ENCODE measurements at places on chromosomes 2 and 18.
A peak's percentile ranks its signal among the peaks of the same experiment; 100 is the strongest.

DNA sequence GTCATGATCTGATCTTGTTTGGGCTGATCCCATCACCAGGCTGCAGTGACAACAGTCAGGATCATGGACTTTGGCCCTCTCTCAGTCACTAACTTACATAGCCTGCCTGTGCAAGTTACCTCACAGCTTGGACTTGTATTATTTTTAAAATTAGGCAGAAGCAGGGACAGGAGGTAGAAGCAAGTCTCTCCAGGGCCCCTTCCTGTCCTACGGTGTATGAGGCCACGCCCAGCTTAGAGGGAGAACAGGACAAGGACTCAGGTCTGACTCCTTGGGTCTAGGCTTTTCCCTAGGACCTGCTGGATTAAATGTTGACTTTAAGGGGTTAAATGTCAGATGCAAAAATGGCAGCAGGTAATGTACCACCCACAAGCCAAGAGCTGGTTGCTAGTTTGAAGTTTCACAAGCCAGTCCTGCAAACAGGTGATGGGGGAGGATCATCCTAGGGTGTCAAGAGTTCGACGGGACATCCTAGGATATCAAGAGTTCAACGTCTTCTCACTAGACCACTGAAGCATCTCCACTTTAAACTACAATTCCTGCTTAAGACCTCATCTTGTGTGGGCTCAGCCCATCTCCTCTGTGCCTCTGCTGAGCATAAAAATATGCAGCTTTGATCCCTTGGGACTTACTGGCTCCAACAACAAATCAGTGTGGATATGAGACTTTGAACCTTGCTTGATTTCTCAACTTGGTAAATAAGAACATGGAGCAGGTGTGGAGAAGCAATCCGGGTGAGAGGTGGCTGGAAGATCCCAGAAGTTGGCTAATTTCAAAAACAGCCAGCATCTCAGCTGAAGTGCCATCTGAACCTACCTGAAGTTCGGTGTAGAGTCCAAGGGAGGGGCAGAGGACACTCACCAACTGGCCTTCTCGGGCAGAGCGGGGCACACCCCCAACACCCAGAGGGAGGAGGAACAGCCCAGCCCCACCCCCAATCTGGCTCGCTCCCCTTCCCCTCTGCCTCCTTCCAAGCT, 39.5 kb downstream of the SFXN5 start:
- DNase-seq = no peak

- no peak for DNase-seq
Measured at GRCh38 chr2:144471305-144472045, 48.4 kb downstream of the ZEB2 start.

- no peak for DNase-seq
Measured at GRCh38 chr18:78980777-78981380, 1.3 kb downstream of the SALL3 start.

- DNase-seq = peak; percentile 66
Measured at GRCh38 chr2:162301151-162301804, 17.2 kb downstream of the IFIH1 start.

- no peak for DNase-seq
Measured at GRCh38 chr2:734496-734895, 57.3 kb upstream of the TMEM18 start.

GRCh38 chr2:67416136-67416535, 19.0 kb downstream of the ETAA1 start:
- no peak for DNase-seq

DNA sequence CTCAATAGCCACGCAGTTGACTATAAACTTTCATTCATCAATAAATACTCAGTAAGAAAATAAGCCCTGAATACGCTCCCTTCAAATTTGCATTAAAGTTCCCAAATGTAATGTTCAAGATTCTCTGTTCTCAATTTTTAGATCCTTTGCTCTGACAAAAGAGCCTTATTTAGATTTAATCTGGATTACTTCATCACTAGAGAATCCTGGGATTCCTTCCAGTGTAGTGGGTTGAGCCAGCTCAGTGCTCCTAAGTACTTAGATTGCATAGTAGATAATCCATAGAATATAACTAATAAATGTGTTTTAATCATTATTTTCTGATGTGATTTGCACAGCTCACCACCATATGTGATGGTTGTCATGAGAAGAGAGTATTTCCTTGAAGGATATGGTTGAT, 1286.2 kb downstream of the SUCLG1 start:
- DNase-seq = no peak

DNA sequence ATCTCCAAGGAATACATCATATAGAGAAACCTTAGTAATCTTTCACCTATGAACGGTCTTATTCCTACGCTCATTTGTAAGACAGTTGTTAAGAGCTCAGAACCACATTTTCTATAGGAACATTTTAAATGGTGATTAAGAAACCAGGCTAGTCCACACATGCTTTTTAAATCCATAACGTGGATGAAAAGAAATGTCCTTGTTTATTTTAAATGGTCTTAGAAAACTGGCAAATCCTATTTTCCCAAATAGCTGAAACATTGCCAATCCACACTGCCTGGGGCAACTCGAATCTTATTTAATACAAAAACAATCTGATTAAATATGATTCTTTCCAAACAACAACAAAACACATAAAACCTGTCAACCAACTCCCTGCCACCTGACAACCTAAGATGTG, 23.7 kb downstream of the METTL8 start:
- no peak for DNase-seq

DNA sequence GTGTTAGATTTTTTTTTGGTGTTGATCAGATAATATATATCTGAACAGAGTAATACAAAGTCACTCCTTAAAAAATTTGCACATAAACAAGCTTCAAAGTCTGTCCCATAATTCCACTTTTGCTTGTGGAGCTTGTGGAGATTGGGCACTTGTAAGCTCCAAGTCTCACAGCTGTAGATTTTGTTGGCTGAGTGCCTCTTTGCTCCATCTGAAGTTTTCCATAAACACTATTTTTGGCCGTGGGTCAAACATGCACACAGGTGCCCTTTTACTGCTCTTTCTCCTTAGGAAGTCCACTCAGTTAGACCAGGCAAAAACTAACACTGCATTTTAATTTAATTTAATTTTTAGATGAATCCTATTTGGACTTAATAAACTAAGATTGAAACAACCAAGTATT, 3.6 kb upstream of the KCNJ13 start:
- no peak for DNase-seq

DNA sequence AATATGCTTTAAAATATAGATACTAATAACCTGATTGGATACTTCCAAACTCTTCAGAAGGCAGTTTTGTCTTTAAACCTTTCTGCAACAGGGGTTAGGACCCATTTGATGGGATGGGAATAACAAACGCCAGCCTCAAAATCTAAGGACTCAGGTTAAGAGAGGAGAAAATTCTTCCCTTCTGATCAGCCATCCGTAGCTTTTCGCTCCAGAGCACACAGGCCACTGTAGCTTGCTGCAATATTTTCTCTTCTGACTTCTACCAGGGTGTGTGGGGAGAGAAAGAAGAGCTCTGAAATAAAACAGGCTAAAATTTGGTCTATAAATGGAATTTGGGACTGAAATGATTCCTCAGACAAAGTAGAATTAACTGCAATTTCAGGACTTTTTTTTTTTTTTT, 95.1 kb downstream of the ALPK2 start:
- no peak for DNase-seq

DNA sequence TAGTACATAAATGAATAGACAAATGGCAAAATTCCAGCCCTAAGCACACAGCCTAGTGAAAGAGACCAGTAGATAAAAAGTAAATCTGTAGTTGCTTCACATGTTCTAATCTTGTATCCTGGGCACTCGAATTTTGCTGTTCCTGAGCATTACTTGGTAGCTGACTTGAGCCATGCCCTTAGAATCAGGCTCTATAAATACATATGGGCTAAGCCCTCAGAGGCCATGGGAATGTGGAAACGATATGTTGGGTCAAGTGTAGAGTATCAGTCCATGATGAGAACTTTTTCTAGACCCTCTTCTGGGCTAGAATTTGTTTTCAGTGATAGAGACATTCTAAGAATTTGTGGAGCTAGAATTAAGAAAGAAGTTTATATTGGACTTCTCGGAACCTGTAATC, 21.9 kb downstream of the ELAC1 start:
- no peak for DNase-seq

- DNase-seq = peak; percentile 4
Measured at GRCh38 chr18:74139888-74140287, 7.7 kb downstream of the FBXO15 start.

GRCh38 chr2:161412346-161412745, 3.8 kb upstream of the TBR1 start:
- no peak for DNase-seq

- no peak for DNase-seq
Measured at GRCh38 chr2:96869281-96869821, 529 bp downstream of the SEMA4C start.

- DNase-seq = no peak
Measured at GRCh38 chr2:187504312-187504921, 49.8 kb downstream of the TFPI start.

DNA sequence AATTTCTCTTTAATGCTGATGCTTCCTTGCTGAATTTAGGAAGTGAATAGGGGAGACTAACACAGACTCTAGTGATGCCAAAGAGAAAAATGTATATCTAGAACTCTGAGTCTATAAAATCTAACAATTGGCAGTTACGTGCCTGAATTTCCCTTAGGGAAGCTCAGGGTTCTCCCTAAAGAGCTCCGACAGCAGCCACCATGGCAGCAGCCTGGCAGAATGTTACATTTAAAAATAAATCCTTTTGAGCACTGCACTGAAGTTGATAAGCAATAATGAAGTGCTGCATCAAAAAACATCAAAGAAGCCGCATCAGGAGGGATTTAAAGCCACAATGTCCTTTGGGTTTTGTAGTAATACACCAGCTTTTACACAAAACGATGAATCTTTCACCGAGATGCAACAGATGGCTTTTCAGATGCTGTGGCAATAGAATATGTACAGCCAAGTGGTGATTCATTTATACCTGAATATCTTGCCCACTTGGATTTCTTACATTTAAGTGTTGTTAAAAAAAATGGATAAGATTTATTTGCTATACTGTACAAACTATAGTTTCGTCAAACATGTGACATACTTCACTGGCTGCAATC, 291.2 kb upstream of the SESTD1 start:
- DNase-seq = no peak

DNA sequence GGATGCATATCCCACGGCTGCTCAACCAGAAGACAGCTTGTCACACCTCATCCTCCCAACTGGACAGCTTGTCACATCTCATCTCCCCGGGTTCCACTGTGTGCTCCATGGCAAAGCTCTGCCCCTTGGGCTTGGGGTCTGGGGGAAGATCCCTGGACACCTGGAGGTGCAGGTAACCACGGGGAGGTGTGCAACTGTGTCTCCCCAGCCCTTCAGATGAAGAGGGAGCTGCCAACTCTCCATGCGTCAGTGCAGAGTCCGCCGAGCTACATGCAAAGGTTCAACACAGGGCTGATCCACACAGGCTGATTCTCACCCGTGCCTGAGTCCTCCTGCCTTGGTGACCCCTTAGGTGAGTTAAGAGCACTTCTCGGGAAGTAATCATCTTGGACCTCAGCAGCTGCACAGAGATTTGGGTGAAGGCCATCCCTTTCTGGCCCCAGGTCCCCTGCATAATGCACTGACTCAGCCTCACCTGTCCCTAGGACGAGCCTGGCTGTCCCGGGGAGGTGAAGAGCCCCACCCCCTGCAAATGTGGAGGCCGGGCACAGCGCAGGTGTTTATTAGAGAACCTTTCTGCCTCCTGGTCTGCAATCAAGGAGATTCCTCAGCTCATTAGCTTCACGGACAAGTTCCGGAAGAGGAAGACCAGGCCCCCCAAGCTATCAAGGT, 157.9 kb downstream of the PXDN start:
- no peak for DNase-seq

DNA sequence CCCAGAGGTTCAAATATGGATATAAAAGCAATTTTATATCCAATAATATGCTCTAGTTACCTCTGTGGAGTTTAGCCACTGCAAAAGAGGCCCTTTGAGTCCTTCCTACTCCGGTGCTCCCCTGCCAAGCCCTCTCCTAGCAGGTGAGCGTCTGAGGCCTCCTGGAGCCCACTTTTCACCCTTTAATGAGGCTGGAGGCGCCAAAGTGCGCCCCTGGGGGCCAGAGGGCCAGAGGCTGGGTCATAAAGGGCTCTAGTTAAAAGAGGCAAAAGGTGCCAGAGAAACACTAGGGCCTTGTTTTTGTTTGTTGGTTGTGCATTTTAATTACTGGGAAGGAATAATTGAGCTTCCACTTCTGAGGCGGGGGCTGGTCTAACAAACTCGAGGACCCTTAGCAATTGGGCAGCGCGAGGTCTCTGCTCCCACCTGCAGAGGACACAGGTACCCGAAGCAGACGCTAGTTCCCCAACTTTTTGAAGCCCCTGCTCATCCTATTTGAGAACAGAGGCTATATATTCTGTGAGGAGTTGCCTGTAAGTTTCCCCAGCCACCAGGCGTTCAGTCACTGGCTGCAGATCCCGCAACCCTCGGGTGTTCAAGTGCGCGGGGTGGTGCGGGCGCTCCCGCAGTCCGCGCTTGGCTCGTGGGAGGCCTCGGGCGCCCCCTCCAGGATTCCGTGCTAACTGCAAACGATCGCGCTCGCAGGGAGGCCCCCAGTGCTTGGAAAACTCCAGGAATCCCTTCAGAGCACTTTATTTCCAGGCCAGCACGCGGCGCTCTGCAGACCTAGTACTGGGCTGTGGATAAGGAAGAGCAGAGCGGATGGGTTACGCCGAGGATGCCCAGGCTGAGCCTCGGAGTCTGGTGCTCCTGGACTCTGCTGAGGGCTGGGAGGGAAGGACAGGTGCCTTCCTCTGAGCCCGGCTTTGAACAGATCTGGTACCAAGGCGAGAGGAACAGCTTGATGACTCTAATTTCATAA, 14.1 kb downstream of the MSGN1 start:
- DNase-seq = peak; percentile 78

GRCh38 chr2:161426922-161427663, 11.0 kb downstream of the TBR1 start:
- DNase-seq = no peak

- DNase-seq = no peak
Measured at GRCh38 chr2:14232217-14232616, 400.3 kb upstream of the LRATD1 start.

GRCh38 chr18:31744321-31745067, 16.2 kb downstream of the SLC25A52 start:
- DNase-seq = no peak

- no peak for DNase-seq
Measured at GRCh38 chr2:205914213-205915129, 171.5 kb downstream of the INO80D start.

DNA sequence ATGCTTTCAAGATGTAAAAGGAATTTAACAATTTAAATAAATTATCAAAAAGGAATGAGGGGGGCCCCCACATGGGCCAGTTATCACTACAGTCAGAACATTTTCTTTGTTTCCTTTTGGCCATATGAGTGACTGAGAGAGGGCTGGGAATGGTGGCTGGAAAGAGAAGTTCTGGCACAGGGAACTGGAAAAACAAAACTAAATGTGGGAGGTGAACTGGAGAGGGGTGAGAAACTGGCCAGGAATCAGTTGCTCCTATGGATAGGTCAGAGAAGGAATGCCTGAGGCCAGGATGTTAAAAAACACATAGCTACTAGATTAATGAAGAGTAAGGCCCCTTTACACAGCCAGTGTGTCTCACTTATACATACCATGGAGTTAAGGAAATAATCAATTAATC, 121.0 kb downstream of the RBMS1 start:
- DNase-seq = no peak

- DNase-seq = no peak
Measured at GRCh38 chr2:24721470-24721869, 71.7 kb downstream of the PTRHD1 start.
